ENCODE measurements at places on chromosomes 11 and 22.

DNA sequence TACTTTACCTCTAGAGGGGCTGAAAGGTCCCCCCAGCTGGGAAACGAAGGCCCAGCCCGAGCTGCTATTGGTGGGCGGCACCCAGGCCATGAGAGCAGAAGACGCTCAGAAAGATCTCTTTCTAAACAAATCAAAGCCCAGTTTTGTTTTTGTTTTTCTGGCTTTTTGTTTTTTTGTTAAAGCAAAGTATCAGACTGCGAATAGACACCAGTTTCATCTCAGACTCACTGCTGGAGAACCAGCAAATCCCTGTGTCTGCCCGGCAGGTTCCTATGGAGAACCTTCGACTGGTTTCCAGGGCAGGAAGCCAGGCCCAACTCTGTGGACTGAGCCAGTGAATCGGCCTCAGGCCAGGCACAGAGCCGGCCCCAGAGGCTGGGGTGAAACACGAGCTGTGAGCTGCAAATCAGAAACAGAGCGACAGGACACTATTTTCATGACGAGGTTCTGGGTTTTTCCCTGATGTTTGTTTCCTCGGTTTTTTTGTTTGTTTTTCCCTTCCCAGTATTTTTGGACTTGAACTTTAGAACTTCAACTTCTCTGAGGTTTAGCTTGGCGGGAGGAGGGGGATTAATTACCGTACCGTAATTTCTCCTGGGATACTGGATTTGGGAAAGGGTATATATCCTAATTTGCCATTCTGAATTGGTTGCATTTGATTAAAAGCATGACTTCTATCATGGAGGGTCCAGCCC lies 16.0 kb upstream of the B4GALNT4 start:
- DNase-seq: no peak

DNA sequence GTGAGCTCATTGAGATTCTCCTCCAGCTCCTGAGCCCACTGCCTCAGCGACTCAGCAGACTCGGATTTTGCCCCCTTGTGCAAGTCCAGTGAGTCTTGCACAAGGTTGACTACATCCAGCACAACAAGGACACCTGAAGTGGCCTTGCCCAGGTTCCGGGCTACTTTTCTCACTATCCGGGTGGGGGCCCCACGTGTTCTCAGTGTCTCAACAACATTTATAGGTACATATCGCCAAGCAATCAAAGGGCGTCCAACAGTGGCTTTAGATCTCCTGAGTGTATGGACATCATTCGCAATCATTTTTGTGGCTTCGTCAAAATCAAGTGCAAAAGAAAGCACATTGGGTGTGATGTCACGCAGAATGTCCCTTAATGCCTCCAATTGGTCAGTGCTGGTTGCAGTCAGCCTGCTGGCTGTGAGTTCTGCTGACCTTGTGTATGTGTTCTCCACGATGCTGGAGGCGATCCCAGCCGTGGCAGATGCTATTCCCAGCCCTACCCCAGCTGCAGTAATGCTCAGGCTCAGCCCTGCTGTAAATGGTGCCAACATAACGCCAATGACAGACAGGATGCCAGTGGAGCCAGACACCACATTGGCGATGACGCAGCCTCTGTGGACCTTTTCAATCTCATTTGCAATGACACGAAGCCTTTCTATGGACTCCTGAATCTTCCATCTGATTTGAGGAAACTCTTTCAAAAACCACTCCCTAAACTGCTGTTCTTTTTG lies 10.3 kb downstream of the APOL4 start:
- DNase-seq: no peak

- DNase-seq: no peak
These were observed 4.5 kb downstream of the NEAT1 start for GRCh38 chr11:65426839-65427690.

GRCh38 chr11:113674397-113674685 lies 31.8 kb downstream of the TMPRSS5 start:
- DNase-seq: no peak

GRCh38 chr11:90135016-90135415 lies 553 bp downstream of the NAALAD2 start:
- DNase-seq: no peak

- no peak for DNase-seq
These were observed 71.3 kb upstream of the BDNF start for GRCh38 chr11:27771516-27771915.

GRCh38 chr11:35235936-35236666 lies 97.1 kb downstream of the CD44 start:
- peak; percentile 26 for DNase-seq

GRCh38 chr11:11451501-11452005 lies 98.5 kb upstream of the CSNK2A3 start:
- no peak for DNase-seq

- peak; percentile 34 for DNase-seq
These were observed 1.4 kb downstream of the TMEM109 start for GRCh38 chr11:60915248-60915914.

GRCh38 chr22:27487600-27488452 lies 313.7 kb downstream of the MN1 start:
- no peak for DNase-seq

GRCh38 chr22:40193429-40194421 lies 16.0 kb downstream of the TNRC6B start:
- DNase-seq: no peak

DNA sequence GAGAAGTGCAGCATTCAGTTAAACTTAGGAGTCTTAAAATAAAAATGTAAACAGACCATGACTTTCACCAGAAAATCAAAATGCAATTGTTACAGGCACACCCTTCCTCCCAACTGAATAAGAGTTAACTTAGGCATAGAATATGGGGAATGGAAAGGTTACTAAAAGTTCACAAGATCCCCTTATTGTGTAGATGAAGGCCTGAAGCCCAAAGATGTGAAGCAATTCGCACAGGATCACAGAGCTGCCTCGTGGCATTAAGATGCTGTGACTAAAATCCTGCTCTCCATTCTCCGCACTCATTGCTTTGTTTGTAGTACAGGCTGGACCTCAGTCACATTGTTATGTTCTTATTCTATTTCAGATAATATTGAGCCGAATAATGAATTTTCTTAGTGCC lies 4.0 kb downstream of the MS4A5 start:
- no peak for DNase-seq

DNA sequence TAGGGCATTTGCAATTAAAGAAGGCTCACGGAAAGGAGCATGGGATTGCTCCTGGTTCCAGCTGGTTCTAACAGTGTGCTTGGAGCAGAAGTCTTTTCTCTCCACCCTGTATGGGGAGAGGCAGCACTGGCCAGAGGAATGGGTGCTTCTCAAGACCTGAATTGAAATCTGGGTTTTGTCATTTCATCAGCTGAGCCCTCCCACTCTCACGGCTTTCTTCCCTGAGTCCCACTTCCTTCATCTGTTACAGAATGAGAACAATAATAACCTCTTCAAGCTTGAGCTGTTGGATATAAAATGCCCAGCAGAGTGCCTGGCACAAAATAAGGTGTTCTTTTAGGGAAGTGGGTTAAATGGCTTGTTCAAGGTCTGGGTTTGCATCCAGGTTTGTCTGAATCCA lies 17.2 kb downstream of the CNTF start:
- no peak for DNase-seq

DNA sequence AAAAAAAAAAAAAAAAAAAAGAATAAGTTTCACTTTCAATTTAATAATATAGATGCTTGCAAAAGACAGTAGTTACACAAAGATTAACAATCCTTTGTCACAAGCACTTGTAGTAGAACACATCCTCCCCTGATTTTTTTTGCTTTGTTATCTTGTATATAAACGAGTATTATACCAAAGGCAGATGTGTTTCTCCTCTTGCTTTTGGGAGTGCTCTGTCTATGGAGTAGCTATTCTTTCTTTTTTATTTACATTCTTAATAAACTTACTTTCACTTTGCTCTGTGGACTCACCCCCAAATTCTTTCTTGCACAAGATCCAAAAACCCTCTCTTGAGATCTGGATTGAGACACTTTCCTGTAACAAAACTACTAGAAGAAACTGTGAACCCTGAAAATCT lies 3.4 kb upstream of the MRPL16 start:
- DNase-seq: no peak

GRCh38 chr22:45686836-45687235 lies 15.2 kb downstream of the ATXN10 start:
- no peak for DNase-seq

DNA sequence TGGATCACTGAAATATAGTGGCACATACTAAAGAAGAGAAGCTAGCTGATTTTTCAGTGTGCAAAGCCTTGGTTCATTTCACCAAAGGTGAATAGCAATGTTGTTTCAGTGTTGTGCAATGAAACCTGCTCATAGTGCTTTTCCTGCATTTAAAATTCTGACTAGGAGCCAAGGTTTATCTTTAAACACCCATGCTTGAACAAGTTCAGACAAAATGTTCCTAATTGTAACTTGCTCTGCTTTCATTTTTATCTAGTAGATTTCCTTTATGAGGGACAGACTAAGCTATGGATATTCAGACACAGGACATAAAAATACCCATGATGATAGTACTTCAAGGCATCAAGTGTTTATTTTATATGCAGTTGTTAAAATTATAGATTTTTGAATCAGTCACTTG lies 47.7 kb downstream of the BBOX1 start:
- no peak for DNase-seq

DNA sequence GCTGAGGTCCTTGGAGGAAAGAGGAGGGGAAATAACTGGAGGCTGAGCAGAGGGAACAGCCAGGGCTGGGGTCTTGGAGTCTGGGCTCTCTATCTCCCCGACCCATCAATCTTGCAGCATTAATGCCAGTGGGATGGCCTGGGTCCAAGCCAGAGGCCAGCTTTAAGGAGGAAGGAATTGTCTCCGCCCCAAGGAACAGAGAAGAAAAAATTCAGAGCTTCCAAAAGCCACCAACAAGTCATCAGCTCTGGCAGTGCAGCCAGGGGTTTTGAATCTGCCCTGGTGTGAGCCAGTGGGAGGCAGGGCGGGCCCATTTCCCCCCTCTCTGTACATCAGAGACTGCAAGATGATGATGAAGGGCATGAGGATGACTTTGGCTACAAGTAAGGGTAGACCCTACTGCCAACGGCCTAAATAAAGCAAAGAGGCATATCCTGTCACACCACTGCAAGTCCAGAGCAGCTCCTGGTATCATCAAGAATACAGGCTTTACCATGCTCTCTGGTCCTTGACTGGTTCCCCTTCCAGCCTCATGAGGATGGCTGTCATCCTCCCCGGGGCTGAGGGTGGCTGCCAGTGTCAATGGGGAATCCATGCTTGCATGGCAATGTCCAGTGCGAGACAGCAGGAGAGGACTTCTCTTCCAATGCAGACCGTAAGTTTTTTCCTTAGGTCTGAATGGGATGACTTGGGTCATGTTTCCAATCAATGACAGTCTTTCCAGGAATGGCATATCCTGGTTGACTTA lies 34.4 kb downstream of the LRRC32 start:
- no peak for DNase-seq

GRCh38 chr11:19345848-19346681 lies 105.3 kb upstream of the E2F8 start:
- no peak for DNase-seq

GRCh38 chr11:34877375-34877975 lies 38.7 kb downstream of the APIP start:
- no peak for DNase-seq

- DNase-seq: no peak
These were observed 147.7 kb upstream of the LARGE1 start for GRCh38 chr22:34068001-34068400.

DNA sequence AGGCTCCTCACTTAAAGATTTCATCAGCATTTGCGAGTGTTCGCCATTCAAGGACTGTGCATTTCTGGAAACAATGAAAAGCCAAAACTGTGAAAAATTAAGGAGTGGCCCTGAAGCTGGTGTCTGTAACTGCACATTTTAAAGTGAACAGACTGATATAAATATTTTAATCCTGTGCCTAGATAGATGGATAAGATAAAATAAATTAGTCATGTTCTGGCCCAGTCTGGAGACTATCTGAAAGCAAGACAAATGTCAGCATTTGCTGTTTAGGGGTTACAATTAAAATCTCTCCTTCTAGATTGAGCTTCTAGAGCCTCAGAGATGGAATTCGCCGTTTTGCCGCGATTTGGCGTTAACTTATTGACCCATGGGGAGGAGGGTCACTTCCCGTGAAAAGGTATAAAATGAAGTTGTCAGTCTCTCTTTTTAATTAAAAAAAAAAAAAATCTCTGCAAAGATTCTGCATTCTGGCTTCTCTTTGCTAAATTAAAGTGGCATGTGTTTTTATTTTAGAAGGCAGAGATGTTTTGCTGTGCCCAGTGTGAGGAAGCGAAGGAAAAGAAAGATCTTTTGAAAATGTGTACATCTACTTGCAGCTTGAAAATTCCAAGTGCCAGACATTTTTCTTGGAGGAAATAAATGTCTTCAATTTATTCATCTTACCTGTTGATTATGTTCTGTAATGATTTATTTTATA lies 79.7 kb upstream of the WNT7B start:
- DNase-seq: no peak

DNA sequence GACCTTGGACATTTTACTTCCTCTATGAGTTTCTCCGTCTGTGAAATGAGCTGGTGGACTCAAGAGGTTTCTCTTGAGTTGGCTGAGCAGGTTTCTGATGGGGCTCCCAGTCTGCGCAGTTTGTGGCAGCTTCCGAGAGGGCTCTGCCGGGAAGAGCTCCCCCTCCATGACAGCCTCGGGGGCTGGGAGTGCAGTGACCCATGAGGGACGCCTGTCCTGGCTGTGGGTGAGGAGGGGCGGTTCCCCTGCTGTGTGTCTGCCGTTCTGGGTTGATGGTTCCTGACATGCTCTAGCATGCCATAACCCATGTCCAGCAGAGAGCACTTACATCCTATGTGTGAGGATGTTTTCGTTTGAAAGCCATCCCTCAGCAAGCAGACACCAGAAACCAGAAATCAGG lies 14.8 kb downstream of the CSF2RB start:
- DNase-seq: no peak

DNA sequence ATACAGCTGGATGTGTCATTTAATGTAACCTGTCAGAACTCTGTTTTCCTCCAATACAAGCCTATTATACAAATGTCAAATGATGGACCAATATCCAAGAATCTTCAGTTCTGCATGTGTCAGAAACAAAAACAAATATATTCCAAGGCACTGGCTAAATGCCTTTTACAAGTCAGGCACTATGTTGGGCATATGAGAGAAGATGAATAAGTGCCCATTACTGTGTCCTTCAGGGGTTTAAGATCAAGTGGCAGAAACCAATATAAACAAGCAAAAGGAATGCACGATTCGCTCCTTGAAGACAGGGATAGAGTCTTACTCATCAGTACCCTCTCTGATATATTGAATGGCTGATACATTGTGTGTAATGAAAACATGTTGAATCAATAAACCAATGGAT lies 254.4 kb downstream of the TTC28 start:
- DNase-seq: no peak
